ENCODE measurements at places on chromosomes 5 and 9. TPM values are rescaled to one million over a fixed set of nuclear protein-coding genes. Genes with fewer than 3 reads are reported as not detected.

DNA sequence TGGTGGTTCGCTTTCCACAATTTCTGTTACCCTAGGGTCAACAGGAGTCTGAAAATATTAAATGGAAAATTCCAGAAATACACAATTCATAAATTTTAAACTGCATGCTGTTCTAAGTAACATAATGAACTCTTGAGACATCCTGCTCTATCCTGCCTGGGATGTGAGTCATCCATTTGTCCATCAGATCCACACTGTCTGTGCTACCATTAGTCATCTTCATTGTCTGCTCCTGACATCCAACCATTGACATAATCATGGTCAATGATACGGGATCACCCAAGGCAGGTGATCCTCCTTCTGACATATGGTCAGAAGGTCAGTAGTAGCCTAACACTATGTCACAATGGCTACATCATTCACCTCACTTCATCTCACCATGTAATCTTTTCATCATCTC, 276.7 kb upstream of the KIF2A start:
- no peak for DNase-seq

Gene ZNF782
- 8.4 TPM for total RNA-seq

DNA sequence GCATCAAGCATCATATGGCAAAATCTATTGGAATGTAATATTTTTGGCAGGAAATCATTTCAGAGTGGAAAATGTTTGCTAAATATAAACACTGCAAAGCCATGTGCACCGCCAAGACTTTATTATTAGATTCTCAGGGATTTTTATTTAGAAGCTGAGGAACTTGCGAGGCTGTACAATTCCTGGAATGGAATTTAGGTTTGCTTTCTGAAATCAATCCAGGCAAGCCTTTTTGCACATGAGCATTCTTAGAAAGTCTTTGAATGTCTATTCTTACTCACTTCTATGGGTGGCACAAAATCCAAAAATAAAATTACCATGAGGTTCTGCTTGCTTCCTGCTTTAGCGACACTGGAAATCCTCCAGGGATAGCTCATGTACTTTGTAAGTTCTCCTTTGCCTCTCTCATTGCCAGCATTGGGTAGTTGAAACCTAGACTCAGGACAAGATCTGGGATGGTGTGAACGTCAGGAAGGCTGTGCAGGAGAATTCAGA, 71.5 kb upstream of the PALM2AKAP2 start:
- no peak for DNase-seq

GRCh38 chr9:37801287-37801850, 772 bp downstream of the DCAF10 start:
- DNase-seq, result no peak

DNA sequence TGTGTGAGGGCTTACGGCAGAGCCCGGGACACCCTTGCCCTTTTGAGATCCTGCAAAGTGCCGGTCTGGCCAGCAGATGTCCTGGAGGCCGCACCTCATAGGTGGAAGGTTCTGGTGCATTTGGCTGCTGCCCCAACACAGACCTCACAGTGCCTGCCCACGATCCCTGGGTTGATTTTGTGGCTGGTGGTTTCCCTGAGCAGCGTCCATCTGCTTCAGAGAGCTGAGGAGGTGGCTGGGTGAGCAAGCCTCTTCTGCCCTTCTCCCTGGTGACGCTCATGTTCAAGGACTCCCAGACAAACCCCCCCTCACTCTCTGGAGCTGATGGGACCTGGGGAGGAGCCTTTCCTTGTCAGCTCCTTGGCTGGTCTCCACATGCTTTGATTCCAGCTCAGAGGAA, 18.9 kb downstream of the BNIP1 start:
- DNase-seq, result no peak

- no peak for DNase-seq
Measured at GRCh38 chr9:27247756-27248155, 49.2 kb downstream of the EQTN start.

DNA sequence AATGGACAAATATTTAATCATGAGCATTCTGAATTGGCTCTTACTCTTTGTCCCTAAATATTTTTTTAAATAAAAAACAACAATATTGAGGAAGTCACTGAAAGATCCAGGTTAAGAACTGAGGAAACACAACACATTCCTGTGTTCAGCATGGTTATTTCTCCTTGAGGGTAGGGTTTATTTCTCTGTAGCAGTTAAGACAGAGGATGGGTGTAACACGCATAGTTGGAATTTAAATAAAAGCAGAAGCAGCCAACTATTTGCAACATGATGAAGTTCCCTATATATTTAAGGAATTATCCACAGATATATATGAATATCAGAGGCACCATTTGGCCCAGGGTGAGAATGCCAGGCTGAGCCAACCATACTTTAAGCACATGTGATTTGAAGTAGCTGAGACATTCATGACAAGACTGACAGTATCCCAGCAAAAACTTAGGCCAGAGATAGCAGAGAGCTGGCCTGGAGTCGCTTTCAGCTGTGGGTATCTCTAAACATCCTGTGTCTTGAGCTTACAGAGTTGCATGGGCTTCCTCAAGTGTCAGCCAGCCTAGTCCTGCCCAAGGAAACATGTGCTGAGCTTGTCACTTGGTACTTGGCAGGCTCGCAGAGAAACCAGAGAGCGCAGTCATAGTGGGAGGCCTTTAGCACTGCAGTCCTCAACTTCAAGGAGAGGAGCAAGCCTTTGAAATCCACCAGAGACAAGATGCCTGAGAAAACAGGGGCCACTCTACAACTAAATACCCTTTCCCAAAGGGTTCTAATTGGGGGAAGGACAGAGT, 43.6 kb downstream of the SEMA5A start:
- no peak for DNase-seq

DNA sequence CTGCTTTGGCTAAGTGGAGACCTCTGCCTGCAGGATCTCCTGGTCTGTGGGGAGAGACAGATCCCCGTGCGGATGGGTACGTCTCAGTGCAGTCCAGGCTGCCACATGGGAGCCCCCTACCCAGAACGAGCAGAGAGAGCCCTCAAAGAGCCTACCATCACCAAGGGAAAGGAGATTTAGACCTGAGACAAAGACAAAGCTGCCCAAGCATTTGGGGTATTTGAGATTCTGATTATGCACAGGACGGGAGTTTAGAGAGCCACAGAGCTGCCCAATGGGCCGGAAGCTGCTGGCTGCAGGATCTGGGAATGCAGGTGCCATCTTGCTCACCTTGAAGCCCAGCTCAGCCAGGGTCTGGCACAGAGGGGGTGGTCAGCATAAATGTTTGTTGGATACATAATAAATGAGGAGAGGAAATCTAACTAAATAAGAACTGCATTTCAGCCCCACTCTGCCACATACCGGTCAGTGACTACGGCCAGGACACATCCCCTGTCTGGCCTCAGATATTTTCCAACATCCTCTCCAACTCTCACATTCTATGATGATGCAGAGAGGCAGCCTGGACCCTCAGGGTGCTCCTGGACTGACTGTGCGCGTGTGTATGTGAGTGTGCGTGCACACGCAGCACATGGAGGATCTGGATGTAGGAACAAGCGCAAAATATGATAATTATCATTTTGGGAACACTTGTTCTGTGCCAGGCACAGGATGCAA, 157.8 kb downstream of the FGF18 start:
- no peak for DNase-seq

DNA sequence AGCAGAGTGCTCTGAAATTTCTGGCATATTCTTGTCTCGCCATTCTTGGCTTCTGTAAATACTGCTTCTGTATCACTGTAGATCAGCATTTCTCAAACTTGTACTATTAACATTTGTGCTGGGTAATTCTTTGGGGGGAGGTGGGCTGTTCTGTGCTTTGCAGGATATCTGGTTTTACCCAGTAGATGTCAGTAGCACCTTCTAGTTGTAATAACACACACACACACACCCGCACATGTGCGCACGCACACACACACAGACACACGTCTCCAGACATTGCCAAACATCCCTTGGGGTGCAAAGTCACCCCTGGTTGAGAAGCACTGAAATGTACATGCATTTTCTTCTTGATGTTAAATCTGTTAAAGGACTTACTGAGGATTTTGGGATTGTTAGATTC, 304.1 kb downstream of the MAT2B start:
- DNase-seq, result no peak

DNA sequence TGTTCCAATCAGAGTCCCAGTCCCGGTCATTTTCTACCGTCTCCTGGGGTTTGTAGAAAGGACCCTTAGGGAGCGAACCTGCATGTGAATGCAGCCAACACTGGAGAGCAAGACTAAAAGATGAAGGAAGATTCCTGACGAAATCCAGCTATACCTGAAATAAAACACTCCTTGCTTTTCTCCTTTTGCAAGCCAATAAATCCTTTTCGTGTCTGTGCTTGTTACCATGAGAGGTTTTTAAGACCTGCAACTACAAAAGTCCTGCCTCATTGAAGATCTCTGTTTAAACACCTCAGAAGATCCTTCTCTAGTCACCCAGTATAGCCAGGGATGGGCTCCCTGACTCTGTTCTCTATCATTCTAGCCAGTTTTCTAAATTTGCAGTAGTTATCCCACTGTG, 10.0 kb upstream of the SLC34A1 start:
- DNase-seq, result no peak

Gene CDC25C
- not detected for total RNA-seq
